ENCODE measurements at places on chromosomes 6 and 20. TPM values are rescaled to one million over a fixed set of nuclear protein-coding genes. Genes with fewer than 3 reads are reported as not detected.

- DNase-seq: no peak
Observed at GRCh38 chr20:46270977-46271744, 37.1 kb downstream of the CDH22 start.

VGLL2 gene
- total RNA-seq: not detected

DNA sequence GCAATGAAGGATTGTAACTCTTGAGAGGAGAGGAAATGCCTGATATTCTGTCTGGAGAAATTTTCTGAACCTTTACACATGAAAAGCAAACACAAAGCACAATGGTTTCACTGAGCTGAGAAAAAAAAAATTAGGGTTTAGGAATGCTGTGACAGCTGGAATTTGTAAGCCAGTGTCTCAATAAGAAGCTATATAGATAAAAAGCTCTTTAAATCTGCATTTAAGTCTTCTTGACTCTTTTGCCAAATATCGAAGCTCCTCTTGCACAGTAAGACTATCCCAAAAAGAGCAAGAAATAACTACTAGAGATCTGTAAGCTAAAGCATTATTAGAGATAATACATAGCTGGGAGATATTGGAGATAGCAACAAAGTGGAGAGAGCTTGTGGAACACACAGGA lies 1334.0 kb upstream of the CITED2 start:
- DNase-seq: no peak

DNA sequence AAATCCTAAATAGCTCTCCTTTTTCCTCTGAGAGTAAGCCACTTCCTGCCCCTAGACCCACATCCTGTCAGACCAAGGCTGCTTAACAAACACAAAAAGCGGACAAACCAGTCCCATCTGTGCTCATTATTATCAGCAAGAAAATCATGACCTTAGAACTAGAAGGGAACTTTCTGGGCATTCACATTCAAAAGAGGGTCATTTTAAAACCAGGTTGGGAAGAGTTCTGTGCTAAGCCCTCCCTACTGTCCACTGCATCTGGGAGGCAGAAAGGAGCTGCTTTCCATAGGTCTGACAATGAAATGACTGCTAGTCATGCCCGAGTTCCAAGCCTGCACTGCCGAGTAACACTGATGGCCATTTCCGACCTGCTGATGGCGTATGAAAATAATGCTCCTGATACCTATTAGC lies 15.4 kb downstream of the EZR start:
- DNase-seq: no peak

DNA sequence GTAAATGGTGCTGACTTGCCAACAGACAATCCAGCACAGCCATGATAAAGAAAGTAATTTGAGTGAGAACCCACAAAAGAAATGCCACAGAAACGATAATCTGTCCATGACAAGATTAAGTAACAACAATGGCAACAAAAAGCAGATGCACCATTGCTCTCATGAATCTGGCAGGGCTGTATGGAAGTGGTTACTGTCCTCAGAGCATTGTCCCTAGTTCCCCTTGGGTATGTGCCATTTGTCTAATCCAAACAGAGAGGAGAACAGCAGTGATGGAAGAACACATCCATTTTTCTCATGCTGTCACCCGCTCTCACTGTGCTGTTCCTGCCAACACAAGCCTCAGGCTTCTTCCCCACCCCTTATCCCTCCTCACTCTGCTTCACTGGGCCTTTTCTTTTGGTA lies 65.8 kb downstream of the REV3L start:
- DNase-seq: no peak

DNA sequence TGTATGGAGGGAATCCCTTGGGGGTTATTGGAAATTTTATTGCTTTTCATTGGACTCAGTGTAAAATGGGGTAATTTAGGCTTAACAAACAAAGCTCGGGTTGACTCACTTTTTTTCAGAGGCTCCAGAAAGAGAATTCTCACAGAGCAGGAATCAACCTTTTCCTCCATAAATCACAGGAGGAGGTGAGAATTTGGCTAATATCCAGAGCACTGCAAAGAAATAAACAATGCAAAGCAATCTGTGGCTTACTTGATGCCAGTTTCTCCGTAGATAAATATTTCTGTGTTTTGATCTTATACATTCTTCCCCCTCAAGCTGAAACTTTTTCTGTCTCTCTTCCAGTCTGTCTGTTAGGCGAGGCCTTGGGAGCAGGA lies 176.6 kb downstream of the TSHZ2 start:
- no peak for DNase-seq

GRCh38 chr6:151753581-151753980 lies 53.9 kb upstream of the ESR1 start:
- DNase-seq: no peak

- DNase-seq: no peak
Observed at GRCh38 chr6:170062209-170062914, 228.5 kb downstream of the DLL1 start.

GRCh38 chr6:38149531-38149930 lies 330.0 kb downstream of the ZFAND3 start:
- DNase-seq: no peak

- DNase-seq: peak; percentile 52
Observed at GRCh38 chr20:36861875-36862801, 13.8 kb upstream of the TLDC2 start.

- no peak for DNase-seq
Observed at GRCh38 chr20:4713401-4713800, 8.3 kb upstream of the PRND start.

GRCh38 chr6:56831334-56831733 lies 123.6 kb upstream of the BEND6 start:
- DNase-seq: no peak

DNA sequence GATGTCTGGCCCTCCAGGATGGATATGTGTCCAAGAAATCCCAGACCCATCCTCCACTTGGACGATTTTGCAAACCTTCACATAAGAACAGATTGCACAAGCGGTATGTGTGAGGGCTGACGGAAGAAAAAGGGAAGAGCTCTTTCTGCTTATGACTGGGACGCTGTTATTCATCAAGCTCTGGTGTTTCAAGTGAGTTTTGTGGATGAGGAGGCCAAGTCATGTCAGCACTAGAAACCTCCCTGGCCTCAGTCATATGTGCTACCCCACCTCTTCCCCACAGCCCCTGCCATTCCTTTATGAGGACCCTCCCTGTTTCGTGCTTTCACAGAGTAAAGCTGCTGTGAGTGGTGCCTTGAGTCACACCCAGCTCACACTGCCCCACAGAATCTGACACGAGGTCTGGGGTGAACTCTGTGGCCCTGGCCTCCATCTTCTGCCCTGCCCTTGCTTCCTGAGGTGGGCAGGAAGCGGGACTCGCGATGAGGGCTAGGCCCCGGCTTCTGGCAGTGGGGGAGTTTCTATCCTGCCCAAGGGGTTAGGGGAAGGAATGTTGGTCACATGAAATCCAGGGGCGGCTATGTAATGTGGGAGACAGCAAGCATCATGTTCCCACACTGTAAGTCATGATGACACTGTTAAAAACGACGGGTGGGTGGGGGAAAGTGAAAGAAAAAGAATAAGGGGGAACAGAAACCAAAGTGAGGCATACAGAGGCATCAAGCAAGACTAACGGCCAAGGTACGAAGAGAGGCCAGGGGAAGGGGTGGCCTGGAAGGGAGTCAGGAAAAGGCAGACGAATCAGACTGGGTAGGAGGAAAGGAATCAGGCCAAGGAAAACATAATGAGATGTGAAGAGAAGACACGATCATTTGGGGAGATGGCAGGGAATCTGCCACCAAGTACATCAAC lies 78.1 kb downstream of the PRDM1 start:
- DNase-seq: no peak

PI16 gene
- total RNA-seq: not detected

MLN gene
- not detected for total RNA-seq

DNA sequence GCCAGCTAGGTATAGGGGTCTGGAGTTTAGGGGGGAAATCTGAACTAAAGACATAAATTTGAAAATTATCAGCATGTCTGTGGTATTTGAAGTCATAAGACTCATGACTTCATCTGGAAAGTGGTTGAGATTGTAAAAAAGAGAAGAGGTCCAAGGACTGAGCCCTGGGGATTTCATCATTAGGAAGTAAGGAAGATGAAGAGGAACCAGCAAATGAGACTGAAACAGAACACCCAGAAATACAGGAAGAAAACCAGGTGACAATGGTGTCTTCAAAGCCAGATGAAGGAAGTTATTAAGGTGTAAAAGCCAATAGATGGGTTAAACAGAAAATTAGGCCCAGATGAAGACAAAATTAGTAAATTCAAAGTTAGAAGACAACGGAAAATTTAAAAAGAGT lies 49.1 kb upstream of the UBR2 start:
- DNase-seq: no peak

DNA sequence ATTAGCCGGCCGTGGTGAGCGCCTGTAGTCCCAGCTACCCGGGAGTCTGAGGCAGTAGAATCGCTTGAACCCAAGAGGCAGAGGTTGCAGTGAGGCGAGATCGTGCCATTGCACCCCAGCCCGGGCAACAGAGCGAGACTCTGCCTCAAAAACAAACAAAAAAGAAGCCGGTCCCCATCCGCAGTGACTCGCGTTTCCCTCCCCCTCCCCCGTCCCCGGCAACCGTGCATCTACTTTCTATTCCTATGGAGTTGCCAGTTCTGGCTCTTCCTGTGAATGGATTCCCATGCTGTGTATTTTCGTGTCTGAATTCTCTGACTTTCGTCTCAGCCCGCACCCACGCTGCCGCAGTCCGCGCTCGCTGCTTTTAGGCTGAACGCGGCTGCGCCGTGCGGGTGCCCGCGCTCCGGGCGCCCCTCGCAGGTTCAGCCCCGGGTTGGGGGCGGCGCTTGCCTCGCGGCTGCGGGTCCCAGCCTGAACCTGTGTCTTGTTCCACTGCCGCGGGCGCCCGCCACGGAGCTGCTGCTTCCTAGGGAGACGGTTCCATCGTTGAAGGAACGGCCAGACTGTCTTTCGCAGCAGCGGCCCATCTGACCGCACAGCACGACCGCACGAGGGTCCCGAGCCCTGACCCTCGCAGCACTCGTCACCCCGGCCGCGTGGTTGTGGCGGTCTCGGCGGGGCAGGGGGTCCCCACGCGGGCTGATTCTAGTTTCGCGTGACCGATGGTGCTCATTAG lies 1.1 kb upstream of the MRGBP start:
- peak; percentile 65 for DNase-seq

DNA sequence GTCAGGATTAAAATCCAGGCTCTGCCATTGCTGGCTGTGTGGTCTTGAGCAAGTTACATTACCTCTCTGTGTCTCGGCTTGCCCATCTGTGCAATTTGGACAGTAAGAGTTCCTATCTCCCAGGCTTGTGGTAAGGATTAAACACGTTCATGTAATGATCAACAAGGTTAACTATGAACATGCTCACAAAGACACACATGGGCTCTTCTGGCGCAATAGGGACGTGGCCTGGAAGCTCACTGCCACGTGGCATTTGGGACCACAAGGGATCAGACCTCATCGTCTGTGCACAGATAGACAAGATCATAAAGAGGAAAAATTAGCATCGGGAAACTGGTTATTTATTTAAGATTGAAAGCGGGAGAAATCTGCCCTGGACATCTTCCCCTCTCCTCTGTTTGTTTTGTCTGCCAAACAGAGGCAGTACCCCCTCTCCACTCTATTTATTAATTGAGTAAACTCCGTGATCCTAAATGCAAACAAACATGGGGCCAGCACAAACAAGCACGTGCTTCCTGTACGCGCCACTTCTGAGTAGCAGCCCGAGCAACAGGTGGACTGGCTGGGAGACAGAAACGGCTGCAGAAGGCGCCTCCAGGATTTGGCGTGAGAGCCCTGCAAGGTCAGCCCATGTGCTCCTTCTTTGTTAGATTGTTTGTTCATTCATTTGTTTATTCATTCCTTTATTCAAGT lies 95.0 kb downstream of the CDH26 start:
- no peak for DNase-seq

DNA sequence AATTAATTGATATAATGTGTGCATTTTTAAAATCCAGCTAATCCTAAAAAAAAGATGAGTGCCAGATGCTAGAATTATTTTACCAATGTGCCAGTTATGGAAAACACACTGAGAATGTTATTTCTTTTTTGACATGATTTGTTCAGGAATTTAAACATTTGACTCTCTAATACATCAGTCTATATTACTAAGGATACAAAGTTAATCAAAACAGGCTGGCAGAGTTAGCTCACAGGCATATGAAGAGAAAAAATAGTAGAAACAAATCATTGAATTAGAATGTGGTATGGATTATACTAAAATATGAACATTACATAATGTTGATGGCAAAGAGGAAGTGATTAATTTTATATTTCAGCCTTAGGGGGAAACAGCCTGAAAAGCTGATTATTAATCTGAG lies 368.3 kb upstream of the GJE1 start:
- DNase-seq: no peak

- DNase-seq: no peak
Observed at GRCh38 chr20:64260239-64260638, 4.7 kb downstream of the PCMTD2 start.

DNA sequence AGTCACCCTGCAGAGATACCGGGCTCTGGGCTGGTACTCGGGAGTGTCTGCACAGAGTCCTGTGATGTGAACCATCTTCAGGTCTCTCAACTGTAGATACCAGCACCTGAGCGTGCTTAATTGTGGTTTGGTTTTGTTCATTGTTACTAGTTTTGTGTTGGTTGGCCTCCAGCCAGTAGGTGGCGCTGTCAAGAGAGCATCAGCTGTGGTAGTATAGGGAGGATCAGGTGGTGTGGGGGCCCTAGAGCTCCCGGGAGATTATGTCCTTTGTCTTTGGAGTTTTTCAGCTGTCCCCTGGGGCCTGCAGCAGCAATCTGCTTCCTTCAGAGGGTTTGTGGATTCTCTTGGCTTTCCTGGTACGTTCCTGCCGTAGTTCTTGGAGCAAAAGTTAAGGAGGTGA lies 67.9 kb downstream of the CDYL start:
- DNase-seq: peak; percentile 61

DNA sequence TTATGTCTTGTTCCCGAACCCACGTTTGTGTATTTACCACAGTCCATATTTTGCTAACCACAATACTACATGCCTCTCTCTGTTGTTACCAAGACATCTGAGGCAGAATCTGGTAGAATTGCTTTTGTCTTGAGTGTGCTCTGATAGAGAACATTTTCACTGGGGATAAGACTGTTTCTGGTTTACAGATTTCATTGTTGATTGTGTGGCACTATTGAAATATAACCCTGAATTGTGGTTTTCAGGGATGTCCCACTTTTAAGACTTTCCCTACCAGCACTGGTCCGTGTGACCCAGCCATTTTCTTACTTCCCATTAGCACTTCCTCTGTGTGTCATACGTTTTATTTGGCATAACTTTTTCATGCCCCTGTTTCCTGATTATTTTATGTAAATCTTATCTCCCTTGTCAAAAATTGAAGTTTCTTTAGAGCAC lies 12.2 kb downstream of the NCOA7 start:
- no peak for DNase-seq

C6orf15 gene
- total RNA-seq: not detected

TNFRSF21 gene
- total RNA-seq: 39.1 TPM

DNA sequence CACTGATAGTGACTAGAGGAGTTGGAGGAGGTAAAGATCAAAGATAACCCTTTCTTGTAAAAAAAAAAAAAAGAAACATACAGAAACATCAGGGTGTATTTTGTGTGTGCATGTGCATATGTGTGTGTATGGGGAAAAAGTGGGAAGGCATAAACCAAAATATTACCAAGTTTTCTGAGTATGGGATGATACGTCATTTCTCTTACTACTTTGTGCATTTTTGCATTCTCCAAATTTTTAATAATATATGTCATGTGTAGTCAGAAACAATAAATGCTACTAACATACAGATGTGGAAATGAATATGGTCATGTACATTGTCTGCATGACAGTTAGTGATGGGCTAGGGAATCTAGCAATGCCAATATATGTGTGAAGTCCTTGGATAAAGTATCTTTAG lies 161.1 kb downstream of the SASH1 start:
- no peak for DNase-seq
